NCI-H1694 (cell line): ENCODE measurements at places on chromosomes 6 and 20.
A peak's percentile ranks its signal among the peaks of the same experiment; 100 is the strongest.

DNA sequence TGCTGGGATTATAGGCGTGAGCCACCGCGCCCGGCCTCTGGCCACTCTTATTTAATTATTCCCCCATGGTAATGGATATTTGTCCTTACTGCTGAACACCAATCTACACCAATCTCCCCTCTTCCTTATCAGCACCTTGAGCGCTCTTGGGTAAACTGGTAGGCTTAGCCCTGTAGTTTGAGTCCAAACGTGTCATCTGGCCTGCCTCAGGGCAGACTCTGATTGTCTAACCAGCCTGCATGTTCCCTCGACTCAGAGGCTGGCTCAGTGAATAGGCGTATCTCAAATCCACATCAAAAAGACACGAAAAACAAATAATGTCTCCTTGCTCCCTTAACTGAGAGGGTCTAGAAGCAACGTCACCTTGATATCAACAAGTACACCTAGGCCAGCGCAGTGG, 260.9 kb downstream of the TFAP2C start:
- DNase-seq = no peak

- no peak for DNase-seq
Measured at GRCh38 chr6:143337201-143337949, 113.1 kb downstream of the ADAT2 start.

- no peak for DNase-seq
Measured at GRCh38 chr6:160247457-160247883, 11.2 kb downstream of the SLC22A2 start.

- DNase-seq = no peak
Measured at GRCh38 chr20:53490620-53491019, 103.0 kb downstream of the ZNF217 start.

GRCh38 chr6:31401403-31401802, 2.0 kb upstream of the MICA start:
- DNase-seq = no peak

- DNase-seq = peak; percentile 51
Measured at GRCh38 chr6:25327432-25327831, 48.3 kb downstream of the CARMIL1 start.

- no peak for DNase-seq
Measured at GRCh38 chr6:142937986-142938385, 7.0 kb downstream of the HIVEP2 start.

DNA sequence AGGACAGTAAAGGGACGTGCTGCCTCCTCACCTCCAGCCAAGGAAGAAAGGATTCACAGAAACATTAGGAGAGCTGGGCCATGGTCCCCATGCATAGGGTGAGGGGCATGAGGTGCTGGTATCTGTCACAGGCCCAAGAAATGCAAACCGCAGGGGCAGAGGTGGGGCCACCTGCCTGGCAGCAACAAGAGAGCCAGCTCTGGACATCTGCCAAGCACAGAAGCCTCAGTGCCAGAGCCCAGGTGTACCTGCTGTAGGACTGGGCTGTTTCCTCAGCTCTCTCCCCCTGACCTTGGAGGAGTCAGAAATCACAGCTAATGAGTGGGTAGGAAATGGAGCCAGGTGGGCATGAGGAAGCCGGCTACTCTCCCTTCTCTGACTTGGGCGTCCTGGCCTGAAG, 45.3 kb downstream of the SLC2A12 start:
- no peak for DNase-seq
